ENCODE measurements at places on chromosomes 6 and 20.

DNA sequence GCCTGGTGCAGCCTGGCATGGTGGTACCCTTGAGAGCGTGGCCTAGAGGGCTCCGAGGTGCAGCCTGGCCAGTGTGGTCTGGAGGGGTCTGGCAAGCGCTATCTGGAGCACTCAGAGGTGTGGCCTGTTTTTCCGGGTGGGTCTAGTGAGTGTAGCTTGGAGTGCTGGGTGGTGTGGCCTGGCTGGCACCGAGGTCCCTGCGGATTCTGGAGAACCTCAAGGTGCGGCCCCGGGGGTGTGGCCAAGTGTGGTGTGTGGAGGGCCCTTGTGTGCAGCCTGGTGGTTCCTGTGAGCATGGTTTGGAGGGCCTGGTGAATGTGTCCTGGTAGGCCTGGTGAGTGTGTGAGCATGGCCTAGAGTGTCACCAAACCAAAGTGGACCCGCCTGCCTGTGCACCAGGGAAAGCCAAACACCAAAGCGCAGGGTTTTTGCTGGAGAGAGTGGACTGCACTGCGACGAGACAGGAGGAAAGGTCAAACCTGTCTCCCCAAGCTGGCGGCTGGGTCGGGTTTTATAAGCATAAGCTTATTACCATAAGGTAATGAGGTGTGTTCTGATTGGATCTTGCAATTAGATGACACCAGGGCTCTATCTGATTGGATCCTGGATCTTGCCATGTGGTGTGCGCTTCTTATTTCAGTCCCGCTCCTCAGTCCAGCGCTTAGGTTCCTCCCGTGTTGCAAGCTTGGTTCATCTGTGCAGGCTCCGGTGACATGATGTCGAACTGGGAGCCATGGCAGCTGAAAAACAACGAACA lies 35.7 kb downstream of the IGF2R start:
- peak; percentile 44 for DNase-seq

DNA sequence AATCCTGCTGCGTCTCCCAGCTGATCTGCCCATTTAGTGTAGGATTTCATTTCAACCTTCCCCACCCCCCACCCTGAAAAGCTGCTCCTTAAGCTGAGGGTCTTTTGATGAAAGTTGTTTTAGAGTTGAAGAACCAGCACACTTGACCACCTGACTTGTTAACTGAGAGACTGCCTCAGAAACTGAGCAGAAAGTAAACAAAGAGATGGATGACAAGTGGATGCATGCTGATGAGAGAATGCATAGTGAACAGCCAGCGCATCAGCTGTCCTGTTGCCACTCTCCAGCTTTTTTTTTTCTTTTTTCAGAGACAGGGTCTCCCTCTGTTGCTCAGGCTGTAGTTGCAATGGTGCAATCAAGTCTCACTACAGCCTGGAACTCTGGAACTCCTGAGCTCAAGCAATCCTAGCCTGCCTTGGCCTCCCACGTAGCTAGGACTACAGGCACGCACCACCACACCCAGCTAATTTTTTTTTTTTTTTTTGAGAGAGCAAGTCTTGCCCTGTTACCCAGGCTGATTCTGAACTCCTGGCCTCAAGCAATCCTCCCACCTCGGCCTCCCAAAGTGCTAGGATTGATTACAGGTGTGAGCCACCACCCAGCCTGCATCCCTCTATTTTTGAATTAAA lies 9.5 kb downstream of the RPL10A start:
- DNase-seq = no peak

DNA sequence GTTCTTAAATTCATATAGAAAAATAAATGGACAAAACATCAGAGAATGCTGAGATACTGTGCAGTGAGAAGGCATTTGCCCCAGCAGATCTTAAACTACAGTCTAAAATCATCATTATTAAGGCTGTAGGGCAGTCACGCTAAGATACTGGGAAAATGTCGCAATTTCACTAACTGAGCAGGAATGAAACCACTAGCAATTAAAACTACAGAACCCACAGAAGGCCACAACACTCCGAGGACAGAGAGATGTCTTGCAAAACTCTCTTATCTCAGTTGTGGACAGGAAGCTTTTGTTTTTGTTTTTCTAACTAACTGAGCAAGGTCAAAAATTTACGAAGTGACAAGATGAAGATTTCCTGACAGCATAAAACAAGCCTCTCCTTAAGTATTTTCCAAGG lies 18.2 kb downstream of the GNAS-AS1 start:
- DNase-seq = no peak

GRCh38 chr6:165850434-165851019 lies 187.5 kb upstream of the PDE10A start:
- DNase-seq = no peak

GRCh38 chr6:155444120-155444917 lies 11.3 kb downstream of the NOX3 start:
- no peak for DNase-seq

- DNase-seq = no peak
Observed at GRCh38 chr20:32336918-32337347, 21.2 kb upstream of the ASXL1 start.

DNA sequence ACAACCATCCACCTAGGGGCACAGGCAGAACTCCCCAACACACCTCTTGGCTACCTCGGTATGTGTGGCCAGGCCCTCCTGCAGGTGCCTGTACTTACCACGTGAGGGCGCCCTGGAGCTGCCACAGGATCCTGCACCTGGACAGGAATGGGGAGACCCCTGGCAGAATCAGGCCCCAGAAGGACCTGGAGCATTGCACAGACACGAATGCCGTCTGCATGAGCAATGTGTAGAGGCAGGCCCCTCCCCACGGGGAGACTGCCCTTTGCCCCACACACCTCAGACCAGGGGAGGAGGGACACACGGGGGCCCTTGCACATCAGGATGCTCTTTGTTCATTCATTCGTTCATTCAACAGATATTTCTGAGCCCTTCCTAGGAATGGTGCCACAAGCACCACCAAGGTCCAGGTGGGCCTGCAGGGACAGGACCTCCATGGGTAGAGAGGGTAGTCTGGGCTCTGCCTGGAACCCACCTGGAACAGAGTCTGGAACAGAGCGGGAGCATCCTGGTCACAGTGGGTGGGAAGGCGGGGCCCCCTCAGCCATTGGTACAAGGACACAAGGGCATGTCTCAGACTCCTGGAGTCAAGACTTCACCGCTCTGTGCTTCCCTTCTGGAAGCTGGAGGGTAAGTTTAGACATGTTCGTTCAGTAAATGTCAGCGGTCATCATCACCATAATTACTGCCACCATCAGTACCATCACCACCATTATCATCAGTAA lies 32.3 kb downstream of the YTHDF1 start:
- DNase-seq = no peak

DNA sequence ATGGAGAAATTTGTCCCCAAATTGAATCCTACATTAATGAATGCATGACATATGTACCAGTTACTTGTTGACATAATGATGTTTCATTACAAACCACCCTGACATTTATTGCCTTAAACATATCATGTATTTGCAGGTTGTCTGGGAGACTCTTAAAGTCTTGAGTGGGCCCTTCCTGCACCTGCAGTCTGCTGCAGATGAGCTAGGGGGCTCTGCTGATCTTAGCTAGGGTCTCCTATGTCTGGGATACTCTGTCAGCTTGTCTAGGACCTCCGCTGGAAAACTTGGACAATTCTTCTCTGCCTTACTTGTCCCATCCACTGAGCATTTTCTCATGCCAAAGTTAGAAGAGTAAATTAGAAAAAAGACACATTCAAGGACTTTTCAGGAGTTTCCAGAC lies 581.6 kb downstream of the HAO1 start:
- DNase-seq = no peak

GRCh38 chr6:139016337-139017213 lies 12.0 kb upstream of the ABRACL start:
- DNase-seq = no peak

DNA sequence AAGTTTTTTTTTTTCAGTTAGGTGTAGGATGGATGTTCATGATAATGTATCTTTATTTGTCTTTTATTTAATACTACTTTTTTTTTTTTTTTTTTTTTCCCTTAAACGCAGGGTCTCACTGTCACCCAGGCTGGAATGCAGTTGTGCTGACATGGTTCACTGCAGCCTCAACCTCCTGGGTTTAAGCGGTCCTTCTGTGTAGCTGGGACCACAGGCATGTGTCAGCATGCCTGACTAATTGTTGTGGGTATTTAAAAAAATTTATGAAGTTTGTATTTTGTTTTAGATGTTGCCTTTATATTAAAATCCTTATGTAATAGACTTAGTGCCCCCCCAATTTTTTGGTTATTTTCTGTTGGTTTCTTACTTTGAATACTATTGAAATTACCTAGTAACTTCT lies 42.6 kb downstream of the NCOA3 start:
- DNase-seq = no peak

GRCh38 chr6:79808921-79809320 lies 138.4 kb downstream of the ELOVL4 start:
- DNase-seq = no peak

GRCh38 chr6:118325220-118325860 lies 222.8 kb upstream of the PLN start:
- no peak for DNase-seq

- no peak for DNase-seq
Observed at GRCh38 chr6:12761376-12762115, 45.0 kb downstream of the PHACTR1 start.

- no peak for DNase-seq
Observed at GRCh38 chr6:48101290-48101689, 9.7 kb downstream of the PTCHD4 start.

- DNase-seq = no peak
Observed at GRCh38 chr6:63510849-63511248, 61.4 kb upstream of the LOC128125822 start.

DNA sequence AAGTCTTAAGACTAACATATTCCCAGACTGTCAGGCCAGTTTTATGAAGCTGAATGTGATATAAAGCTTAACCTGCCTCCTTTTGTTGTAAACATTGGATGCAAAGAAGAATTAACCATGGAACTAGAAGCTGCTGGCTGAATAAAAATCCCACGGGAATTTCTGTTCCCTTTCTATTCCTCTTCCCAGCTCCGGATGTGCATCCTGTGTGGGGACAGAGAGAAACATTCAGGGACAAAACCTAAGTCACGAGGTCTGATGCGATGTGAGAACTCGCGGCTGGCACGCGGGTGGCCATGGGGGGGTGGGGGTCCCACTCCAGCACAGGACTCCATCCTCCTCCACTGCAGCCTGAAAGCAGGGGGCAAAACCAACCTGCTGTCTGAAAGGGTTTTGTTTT lies 32.2 kb downstream of the RAMACL start:
- DNase-seq = no peak

DNA sequence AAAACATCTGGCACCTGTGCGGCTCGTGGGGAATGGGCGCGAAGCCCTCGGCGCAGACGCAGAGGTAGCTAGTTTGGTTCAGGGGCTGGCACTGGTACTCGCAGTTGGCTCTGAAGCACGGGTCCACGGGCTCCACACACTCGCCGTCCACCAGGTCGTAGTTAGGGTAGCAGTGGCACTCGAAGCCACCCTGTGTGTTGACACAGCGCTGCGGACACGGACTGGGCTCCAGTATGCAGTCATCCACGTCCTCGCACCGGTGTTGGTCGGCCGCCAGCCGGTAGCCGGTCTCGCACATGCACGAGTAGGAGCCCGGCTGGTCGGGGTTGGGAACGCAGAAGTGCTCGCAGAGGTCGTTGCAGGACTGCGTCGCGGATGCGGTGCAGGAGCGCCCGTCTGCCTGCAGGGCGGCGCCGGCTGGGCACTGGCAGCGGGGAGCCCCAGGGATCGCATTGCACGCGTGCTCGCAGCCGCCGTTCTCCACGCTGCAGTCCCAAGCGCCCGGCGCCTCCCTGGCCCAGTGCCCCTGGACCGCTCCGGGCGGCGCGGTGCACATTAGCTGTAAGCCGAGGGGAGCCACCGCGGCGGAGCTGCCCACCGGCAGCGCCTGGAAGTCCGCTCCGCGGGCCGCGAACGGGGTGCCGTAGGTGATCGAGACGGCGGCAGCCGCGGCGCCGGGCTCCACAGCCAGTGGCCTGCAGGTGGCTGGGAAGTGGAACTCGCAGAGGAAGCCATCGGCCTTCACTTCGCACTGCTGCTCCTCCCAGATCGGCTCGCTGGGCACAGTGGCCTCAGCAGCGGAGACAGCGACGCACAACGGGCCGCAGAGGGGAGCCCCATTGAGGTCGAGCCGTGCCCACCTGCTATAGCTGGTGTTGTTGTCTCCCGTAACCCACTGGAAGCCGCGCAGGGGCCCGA lies 930 bp downstream of the THBD start:
- DNase-seq = peak; percentile 94

DNA sequence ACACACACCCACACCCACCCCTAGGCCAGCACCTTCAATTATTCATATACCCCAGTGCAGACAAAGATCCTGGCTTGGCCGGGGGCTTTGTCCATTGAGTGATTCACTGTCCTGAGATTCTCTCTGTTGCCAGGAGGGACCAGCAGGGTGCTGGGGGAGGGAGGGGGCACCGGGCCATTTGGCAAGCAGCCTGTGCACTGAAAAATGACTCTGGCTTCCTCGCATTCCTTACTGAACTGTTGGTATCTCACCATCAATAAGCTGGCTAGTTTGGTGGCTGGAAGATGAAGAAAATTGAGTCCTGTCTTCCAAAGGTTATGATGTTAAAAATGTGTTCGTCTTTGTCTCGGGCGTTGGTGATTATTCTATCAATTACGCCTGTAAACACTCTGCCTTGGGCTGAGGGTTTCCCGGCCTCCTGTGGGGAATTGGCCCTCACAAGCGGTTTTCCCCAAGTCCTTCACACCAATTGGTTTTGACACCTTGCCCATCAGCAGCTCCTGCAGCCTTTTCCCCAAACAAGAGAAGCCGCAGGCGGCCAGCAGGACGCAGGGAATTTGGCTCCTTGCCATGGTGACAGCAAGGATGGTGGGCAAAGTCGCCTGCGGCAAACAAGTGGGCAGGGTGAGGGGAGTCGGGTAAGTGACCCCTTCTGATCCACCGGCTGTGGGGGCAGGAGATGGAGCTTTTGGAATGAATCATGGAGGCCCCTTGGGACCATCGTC lies 4.9 kb downstream of the VSTM2L start:
- no peak for DNase-seq

- DNase-seq = no peak
Observed at GRCh38 chr20:24289737-24290481, 179.5 kb upstream of the SYNDIG1 start.

GRCh38 chr6:101445527-101445926 lies 52.0 kb downstream of the GRIK2 start:
- DNase-seq = no peak

- no peak for DNase-seq
Observed at GRCh38 chr6:122389704-122390372, 9.6 kb upstream of the HSF2 start.

GRCh38 chr6:4624726-4625125 lies 151.5 kb upstream of the CDYL start:
- DNase-seq = no peak

- DNase-seq = no peak
Observed at GRCh38 chr20:38855356-38855755, 49.9 kb downstream of the PPP1R16B start.

GRCh38 chr6:72824833-72825232 lies 203.0 kb downstream of the KCNQ5 start:
- DNase-seq = no peak

DNA sequence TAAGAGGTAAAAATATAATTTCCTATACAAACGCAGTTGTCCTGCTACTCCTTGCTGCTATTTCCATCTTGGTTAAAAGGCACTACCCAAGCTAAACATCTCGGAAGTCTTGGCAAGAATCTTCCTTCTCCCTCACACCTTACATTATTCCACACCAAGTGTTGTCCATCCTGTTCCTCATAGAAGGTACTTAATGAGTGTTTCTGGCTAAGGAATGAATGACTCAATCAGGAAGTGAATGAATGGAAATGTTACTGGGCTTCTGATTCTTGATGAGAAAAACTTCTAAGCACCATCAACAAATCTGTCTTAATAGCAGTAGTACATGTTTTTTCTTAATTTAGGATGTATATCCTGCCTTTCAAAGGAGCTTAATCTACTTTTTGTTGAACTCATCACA lies 40.6 kb upstream of the RSPO3 start:
- no peak for DNase-seq

Data from Right ventricle myocardium inferior (tissue), 1 donor.